ENCODE measurements at places on chromosomes 6 and 20.

GRCh38 chr6:46715141-46715540 is 20.0 kb downstream of the PLA2G7 start:
- no peak for DNase-seq

- no peak for DNase-seq
Observed at GRCh38 chr6:160253714-160254113, 4.9 kb downstream of the SLC22A2 start.

DNA sequence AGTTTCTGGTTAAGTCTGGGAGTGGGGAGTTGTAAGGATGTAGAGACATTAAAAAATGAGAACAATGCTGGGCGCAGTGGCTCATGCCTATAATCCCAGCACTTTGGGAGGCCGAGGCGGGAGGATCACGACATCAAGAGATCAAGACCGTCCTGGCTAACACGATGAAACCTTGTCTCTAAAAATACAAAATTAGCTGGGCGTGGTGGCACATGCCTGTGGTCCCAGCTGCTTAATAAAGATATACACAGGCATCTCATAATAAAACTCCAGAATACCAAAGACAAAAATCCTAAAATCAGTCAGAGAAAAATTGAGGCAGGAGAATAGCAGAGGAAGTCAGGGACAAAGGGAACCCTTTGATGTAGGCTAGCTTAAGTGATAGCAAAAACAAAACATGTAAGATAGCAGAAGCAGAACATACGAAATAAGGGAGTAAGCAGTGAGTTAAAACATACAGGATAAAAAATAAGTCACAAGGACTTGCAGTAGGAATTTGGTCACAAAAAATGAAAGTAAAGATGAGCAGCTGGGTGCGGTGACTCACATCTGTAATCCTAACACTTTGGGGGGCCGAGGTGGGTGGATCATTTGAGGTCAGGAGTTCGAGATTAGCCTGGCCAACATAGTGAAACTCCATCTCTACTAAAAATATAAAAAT is 23.6 kb downstream of the DDX43 start:
- DNase-seq: no peak

DNA sequence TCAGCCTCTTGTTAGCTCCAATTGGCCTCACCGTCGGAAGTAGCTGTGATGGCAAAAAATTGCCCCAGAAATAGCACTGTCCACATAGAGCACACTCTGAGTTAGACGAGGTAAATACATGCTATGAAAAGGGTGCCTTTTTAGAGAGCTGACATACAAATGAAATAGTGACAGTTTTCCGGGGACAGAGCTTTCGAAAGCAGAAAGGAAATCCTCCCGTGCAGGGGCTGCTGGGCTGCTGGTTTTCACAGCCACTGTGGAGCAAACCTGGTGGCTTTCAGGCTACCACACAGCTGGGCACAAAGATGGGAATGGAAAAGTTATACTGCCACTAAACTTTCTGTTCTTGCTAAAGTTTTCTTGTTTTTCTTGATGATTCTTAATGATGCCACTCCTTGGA is 8.3 kb downstream of the SLPI start:
- no peak for DNase-seq

GRCh38 chr20:16505894-16506293 is 67.4 kb downstream of the KIF16B start:
- DNase-seq: no peak

DNA sequence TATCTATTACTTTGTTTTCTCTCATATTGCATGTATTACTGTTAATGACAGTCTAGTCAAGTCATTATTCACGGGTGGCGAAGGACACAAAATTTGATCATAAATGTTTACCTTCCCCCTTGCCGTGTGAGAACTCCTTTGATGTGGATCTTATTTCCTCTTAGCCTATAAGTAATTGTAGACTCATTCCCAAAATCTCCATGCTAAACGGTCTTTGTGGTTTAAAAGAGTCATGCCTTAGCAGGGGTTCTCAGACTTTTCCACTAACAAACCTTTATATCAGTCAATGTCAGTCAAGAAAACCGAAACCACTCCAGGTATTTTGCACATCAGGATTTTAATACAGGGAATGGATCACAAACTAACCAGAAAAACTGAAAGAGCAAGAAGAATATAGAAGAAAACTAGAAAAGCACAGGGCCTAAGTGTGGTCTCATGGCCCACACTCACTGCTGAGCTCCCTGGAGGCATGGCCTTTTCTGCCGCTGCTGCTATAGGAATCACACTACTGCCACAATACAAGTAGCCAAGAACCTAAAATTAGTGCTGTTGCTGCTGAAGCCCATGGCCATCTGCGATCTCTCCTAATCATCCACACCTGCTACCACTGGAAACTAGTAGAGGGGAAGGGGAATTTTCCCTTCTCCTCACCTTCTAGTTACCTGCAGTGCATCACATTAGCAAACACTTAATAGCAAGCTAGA is 186.0 kb upstream of the POU3F2 start:
- DNase-seq: no peak

DNA sequence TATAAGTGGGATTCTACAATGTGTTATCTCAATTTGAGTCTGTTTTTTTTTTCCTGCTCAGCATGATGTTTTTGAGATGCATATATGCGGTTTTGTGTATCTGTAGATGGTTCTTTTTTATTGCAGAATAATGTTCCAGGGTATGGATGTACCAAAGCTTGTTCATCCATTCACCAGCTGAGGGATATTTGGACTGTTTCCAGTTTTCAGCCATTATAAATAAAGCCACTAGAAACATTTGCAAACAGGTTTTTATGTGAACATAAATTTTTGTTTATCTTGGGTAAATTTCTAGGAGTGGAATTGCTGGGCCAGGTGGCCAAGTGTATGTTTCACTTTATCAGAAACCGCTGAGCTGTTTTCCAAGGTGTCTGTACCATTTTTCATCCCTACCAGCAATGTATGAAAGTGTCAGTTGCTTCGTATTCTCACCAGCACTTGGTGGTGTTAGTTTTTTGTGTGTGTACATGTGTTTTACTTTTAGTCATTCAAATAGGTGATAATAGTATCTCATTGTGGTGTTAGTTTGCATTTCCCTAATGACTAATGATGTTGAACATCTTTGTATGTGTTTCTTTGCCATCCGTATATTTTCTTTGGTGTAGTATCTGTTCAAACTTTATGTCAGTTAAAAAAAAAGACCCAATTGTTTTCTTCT is 124.2 kb downstream of the CEBPB start:
- DNase-seq: no peak

- DNase-seq: no peak
Observed at GRCh38 chr6:74073429-74073828, 377.4 kb downstream of the CD109 start.

- no peak for DNase-seq
Observed at GRCh38 chr20:62437927-62438326, 10.6 kb upstream of the RBBP8NL start.

- DNase-seq: peak; percentile 41
Observed at GRCh38 chr6:29925727-29926412, 16.5 kb upstream of the HLA-A start.

GRCh38 chr6:100719883-100720682 is 161.0 kb downstream of the ASCC3 start:
- no peak for DNase-seq

All from activated naive CD8-positive, alpha-beta T cell treated with anti-CD3 and anti-CD28 coated beads, Interleukin-2, amount 50 U/mL, for 24 hours (primary cell).